Neural progenitor cell (in vitro differentiated cells): ENCODE measurements at places on chromosomes 7 and 10. TPM values are rescaled to one million over a fixed set of nuclear protein-coding genes. Genes with fewer than 3 reads are reported as not detected.

DNA sequence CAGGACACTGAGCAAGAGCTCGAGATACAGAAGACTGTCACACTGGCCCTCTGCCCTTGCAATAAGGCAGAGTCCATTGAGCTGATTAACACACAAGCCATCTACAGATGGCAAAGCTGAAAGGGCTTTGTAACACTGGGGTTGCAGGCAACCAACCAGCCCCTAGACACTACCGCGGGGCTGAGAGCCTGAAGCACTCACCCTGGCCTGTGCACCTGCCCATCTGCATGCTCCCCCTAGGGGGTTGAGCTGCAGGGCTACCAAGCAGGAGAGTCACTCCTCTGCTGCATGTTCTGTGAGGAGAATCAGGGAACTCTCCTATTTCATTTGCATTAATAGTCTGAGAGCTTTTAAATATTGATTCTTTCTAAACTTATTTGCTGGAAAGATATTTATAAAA lies 128.1 kb upstream of the VIPR2 start:
- no peak overlapping the region for H3K27ac ChIP-seq
- H3K27me3 ChIP-seq, result no peaks in the 10 kb centered on the region
- no peaks in the 10 kb centered on the region for H3K4me1 ChIP-seq
- no peak for DNase-seq
- no peak overlapping the region for H3K4me3 ChIP-seq

H2AZ2 gene
- 439 and 462 TPM in 2 replicates for total RNA-seq

DNA sequence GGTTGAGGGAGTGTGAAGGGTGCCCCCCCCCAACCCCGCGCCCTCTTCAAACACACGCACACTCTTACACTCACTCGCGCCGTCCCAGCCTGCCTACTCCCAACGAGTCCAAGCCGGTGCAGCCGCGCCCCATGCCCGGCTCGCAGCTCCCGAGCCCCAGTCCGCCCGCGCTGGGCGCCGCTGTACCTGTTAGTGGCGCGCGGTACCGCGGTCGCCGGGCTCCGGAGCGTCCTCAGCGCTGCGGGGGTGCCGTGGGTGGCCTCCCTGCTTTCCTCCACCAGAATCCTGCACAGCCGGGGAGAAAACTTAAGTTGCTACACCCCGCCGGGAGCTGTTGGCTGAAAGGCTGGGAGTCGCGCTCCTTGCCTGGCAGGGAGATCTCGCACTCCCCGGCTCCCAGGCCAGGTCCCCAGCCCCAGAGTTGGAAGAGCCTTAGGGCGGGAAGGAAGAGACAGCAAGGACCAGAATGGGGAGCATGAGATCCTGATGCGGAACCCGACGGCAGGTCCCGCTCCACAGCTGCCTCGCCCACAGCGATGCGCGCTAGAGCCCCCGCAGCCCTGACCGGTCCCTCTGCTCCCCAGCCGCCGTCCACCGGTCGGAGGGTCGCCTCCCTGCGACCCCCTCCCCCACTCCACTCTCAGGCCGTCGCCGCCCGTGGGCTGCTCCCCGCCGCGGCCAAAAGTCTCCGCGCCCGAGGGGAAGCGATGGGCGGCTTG lies 863 bp downstream of the ST8SIA6 start:
- peaks cover 8% of the 10 kb centered on the region for H3K36me3 ChIP-seq
- peak; percentile 86 for DNase-seq
- H3K27me3 ChIP-seq, result peaks cover 20% of the 10 kb centered on the region

- H3K4me3 ChIP-seq, result no peak overlapping the region
- peaks cover 98% of the 10 kb centered on the region for H3K27me3 ChIP-seq
- no peak overlapping the region for H3K27ac ChIP-seq
- H3K36me3 ChIP-seq, result no peaks in the 10 kb centered on the region
These were observed 3.7 kb downstream of the EN2 start for GRCh38 chr7:155461631-155462030.

PODXL gene
- 37.7 and 38.4 TPM in 2 replicates for total RNA-seq

DDC gene
- total RNA-seq, result not detected in 2 replicates
